Cardiac fibroblast (primary cell): ENCODE measurements at places on chromosomes 7 and 10.

GRCh38 chr10:93710333-93710909 is 8.0 kb upstream of the FRA10AC1 start:
- no peak for DNase-seq

DNA sequence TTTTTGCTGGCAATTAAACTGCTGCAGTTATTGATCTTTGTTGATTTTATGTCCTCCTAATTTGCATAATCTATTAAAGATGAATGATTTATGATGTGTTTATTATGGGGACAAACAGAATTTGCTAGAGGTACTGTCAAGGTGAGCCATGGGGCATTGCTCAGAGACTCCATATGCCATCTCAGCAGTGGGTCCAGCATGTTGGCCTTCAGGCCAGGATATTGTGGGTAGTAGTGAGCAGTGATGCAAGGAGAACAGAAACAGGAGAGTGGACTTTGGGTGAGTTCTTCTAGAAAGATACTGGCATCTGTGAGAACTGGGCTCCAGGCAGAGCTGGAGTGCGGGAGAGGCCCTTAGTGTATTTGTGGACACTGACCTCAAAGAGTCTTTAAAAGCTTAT is 65.9 kb downstream of the PAX2 start:
- DNase-seq: no peak

DNA sequence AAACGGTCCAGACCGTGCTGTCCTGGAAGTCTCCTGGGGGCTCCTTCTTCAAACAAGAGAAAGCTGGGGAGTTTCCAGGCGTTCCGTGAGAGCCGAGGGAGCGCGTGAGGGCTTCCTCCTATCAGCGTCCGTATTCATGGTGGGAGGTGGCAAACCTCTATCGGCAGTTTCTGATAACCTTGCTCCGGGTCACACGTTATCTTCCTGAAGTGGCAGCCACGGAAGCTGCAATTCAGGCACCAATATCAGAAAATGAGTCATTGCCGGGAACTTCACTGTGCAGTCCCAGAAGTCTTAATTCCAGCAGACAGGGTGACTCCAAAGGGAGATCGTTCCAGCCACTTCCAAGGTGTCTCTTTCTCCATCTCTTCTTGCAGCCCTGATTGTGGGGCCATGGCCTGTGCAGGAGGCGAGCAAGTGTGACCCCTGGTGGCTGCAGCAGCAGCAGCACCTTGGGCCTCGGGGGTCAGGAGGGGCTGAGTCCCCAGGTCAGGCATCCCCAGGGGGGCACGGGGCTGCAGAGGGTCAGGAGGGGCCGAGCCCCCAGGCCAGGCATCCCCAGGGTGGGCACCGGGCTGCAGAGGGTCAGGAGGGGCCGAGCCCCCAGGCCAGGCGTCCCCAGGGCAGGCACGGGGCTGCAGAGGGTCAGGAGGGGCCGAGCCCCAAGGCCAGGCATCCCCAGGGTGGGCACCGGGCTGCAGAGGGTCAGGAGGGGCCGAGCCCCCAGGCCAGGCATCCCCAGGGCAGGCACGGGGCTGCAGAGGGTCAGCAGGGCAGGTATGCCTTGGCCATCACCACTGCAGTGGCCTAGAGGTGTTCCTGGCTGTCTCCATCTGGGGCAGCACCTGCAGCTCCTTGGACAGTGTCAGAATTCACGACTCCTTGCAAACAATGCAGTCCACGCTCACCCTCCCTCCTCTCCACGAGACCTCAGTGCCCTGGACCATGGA is 538.7 kb downstream of the DNAJB6 start:
- DNase-seq: no peak

GRCh38 chr10:17562614-17563013 is 54.6 kb downstream of the HACD1 start:
- peak; percentile 72 for DNase-seq

DNA sequence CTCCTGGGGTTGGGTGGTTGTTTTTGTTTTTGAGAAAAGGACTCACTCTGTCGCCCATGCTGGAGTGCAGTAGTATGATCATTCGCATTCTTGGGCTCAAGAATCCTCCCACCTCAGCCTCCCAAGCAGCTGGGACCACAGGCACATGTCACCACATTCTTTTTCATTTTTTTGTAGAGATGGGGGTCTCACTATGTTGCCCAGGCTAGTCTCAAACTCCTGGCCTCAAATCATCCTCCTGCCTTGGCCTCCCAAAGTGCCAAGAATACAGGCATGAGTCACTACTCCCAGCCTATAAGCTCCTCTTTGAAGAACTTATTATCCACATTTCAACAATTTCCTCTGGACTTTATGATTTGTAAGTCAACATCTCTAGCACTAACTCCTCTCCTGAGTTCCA is 102.7 kb downstream of the KMT2C start:
- no peak for DNase-seq

GRCh38 chr7:155804431-155804831 is 7.8 kb downstream of the SHH start:
- DNase-seq: no peak

- no peak for DNase-seq
Measured at GRCh38 chr7:82264783-82265305, 178.7 kb downstream of the CACNA2D1 start.

- DNase-seq: no peak
Measured at GRCh38 chr7:101804088-101804963, 13.1 kb upstream of the CUX1 start.

DNA sequence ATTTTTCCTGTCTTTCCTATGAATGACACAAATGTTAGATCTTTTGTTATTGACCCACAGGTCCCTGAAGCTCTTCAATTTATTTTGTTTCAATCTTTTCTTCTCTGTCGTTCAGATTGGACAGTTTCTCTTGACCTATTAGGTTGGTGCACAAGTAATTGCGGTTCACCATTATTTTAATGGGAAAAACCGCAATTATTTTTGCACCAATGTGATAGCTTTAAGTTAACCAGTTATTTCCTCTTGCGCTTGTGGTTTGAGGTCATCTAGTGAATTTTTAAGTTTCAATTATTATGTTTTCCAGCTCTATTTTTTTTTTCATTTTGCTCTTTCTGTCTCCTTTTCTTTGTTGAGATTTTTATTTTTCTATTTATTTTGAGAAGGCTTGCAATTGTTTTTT is 399.2 kb downstream of the INHBA start:
- no peak for DNase-seq

DNA sequence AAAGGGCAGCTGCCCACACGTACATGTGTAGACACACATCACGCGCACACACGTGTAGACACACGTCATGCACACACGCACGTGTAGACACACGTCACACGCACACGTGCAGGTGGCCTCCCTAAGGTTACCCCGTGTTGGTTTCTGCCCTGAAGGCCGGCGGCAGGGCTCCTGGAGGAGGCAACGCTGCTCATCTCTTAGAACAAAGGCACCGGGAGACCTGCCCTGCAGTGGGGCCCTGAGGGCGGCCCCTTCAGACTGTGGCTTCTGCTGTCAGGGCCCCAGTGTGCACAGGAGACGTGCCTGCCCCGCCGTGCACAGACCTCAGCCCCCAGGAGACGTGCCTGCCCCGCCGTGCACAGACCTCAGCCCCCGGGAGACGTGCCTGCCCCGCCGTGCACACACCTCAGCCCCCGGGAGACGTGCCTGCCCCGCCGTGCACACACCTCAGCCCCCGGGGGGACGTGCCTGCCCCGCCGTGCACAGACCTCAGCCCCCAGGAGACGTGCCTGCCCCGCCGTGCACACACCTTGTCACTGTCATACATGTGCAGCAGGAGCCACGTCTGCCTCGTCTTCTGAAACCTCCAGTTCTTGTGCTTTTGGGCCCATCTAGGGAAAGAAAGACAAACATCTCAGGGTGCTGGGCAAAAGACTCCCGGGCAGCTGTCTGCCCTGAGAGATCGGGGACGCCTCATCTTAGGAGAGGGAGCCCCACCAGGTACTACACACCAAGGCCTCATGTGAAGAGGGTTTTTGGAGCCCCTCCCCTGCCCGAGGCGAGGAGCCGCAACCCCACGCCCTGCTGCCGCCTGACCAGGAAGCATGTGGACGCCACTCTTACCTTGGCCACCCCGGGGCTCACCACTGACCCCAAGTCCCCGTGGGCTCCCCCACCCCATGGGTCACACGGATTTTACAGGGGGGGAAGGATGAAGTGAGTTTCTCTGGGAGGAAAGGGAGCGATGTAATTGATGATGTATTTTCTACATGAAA is 17.3 kb downstream of the CYP2W1 start:
- no peak for DNase-seq

- no peak for DNase-seq
Measured at GRCh38 chr10:34438741-34439140, 376.4 kb downstream of the PARD3 start.

DNA sequence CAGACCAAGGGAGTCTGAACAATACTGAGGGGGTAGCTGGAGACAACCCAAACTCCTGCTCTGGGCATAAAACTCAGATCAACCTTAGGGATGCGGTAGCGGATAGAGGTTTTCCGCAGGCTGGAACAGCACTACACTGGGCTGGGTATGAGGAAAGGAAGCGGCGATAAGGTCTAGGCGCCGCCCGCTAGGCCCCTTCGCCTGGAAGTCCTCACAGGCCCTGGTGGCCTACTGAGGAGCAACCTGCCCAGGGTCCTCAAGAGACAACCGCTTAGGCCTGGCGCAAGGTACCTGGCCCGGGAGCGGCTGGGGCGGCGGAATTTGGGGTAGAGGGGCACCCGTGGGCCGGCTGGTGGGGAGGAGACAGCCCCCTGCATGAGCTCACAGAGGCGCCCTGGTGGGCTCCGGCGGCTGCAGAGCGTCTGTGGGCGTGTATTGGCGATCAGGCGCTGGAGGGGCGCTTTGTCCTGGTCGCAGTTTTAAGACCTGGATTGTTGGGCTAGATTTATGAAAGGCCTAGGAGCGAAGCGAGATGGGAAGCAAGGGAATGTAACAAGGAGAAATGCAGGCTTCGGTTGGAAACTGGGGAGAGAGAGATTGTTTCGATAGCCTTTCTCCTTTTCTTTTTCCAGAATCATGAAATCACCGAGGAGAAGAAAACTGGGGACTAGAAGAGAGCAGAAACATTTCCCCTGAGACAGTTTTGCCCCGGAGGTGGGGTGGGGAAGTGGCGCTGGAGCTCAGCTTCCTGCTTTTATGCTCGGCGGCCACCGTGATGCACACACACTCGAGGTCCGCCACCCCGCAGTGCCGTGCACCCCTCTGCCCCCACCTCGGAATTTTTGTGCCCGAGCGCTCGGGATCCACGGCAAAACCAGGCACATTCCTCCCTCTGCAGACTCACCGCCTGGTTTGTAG is 2.4 kb upstream of the NKX2-3 start:
- DNase-seq: no peak

GRCh38 chr10:70118196-70118595 is 14.4 kb downstream of the AIFM2 start:
- no peak for DNase-seq

DNA sequence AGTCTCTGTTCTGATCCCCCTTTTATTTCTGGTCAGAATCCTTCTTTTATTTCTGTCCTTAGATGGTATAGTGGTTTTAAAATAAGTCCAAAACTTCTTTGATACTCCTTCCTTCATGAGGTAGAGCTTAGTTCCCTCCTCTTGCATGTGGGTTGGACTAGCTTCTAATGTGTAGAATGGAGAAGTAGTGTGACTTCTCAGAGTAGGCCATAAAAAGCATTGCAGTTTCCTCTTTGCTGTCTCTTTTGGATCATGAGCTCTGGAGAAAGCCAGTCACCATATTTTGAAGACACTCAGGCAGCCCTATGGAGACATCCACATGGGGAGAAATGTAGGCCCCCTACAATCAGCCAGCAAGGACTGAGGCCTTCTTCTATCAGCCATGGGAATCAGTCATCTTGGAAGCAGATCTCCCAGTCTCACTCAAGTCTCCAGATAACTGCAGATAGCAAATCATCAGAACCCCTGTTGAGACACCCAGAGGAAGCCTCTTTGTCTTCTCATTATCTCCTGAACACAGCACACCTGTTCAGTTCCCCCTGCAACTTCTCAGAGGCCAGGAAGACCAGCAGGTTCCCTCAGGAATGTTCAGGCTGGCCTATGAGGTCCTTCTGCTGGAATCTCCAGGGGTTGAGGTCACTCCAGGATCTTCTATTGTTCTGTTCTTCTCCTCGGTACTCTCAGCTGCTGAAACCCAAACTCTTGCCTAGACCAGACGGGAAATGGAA is 511.9 kb upstream of the ZMIZ1 start:
- DNase-seq: no peak

DNA sequence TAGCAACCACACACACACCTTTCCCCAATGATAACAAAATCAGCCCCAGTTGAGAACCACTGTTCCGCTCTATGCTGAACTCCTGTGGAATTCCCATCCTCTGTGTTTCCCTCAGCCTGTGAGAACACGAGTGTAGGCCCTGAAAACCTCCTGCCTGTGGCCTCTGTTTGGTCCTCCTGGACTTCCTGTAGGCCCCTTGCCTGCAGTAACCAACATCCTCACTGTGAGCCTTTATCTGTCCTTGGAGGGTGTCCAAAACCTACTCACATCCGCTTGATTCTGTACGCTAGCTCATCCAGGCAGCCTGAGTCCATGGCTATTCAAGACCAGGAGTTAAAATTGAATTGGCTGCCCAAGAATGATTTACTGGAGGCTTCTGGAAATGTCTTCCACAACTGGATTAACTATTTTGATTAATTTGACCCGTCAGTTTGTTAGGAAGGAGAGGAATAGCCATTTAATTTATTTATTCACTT is 149.8 kb downstream of the AKR1D1 start:
- peak; percentile 90 for DNase-seq

DNA sequence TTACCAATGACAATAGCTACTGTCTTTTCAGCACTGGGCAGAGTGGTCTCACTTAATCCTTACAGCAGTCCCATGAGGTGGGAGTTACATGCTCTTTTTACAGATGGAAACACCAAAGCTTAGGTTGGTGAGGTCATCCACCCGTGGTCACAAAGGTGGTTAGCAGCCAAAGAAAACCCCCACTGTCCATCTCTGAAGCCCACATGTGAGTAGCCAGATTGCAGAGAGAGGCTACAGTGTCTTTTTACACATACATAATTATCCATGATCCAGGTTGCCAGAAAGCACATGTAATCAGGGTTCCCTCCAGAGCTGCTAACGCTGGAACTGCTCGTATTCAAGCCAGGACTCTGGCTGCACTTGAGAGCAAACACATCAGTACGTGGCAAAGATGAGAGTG is 24.6 kb upstream of the ANKRD2 start:
- DNase-seq: peak; percentile 16
